ENCODE measurements at places on chromosomes 6 and 20.

DNA sequence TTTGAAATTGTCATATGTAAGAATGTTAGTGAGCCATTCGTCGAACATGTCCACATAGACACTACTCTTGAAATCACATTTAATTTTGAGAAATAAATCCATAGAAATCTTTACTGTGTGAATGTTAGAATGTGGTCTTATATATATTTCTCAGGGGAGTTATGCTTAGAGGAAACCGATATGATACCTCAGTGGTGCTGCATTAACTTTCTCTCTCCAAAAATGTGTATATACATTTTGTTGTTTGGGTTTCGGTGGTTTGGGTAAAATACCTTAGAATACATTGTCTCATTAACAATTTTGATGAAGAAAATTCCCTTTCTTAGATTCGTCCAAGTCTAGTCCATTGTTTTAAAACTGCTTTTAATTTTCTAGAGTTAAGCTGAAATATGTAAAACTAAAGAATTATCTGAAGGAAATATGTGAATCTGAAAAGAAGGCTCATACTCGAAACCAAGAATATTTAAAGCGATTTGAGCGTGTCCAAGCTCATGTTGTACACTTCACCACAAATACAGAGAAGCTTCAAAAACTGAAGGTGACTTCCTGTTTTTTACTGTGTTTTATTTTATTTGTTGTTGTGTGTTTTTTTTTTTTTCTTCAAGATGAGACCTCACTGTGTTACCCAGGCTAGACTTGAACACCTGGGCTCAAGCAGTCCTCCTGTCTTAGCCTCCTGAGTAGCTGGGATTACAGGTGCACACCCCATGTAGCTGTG, 10.3 kb downstream of the KIZ start:
- DNase-seq: no peak

DNA sequence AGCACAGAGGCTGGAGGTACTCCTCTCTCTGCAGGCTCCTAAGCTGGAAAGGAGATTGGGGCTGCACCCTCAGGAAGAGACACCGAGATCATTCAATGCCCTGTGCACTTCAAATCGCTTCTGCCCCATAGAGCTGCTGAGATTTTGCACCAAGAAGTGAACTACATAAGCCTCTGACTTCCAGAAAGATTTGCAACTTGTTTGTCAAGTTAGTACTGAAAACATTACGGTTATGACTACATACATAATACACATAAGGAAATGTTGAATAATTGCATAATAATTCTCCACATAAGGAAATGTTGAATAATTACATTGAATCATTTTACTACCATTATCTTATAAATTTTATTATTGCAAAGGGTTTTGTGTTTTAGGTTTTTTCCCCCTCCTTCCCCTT, 120.3 kb upstream of the SASH1 start:
- DNase-seq: no peak

- no peak for DNase-seq
Observed at GRCh38 chr6:3278691-3279090, 19.9 kb downstream of the PSMG4 start.

GRCh38 chr20:25048519-25048952, 9.4 kb downstream of the ACSS1 start:
- no peak for DNase-seq

GRCh38 chr6:113094779-113095178, 747.6 kb downstream of the RFPL4B start:
- peak; percentile 76 for DNase-seq

DNA sequence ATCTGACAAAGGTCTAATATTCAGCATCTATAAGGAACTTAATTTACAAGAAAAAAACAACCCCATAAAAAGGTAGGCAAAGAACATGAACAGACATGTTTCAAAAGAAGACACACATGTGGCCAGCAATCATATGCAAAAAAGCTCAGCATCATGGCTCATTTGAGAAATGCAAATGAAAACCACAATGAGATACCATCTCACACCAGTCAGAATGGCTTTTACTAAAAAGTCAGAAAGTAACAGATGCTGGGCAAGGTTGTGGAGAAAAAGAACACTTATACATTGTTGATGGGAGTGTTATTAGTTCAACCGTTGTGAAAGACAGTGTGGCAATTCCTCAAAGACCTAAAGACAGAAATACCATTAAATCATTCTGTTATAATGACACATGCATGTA, 289.9 kb upstream of the MMS22L start:
- no peak for DNase-seq

GRCh38 chr20:15375836-15376235, 1038.4 kb upstream of the FLRT3 start:
- no peak for DNase-seq

DNA sequence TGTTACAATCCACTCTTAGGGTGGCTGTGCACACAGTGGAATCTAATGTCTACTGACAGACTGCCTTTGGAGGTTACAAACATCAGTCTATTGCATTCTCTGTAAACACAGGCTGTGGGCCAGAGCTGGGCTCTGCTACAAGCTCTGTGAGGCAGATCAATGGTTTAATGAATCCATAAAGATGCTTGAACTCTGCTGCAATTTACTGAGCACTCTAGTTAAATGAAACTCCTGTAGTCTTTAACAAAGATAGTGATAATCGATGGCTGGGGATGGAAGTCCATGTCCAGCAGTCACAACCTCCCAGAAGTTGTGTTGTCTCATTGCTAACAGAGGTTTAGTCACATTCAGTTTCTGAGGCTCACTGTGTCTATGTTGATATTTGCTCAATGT, 50.5 kb downstream of the SOBP start:
- DNase-seq: no peak

GRCh38 chr20:46681032-46681854, 8.0 kb downstream of the TP53RK start:
- peak; percentile 50 for DNase-seq

DNA sequence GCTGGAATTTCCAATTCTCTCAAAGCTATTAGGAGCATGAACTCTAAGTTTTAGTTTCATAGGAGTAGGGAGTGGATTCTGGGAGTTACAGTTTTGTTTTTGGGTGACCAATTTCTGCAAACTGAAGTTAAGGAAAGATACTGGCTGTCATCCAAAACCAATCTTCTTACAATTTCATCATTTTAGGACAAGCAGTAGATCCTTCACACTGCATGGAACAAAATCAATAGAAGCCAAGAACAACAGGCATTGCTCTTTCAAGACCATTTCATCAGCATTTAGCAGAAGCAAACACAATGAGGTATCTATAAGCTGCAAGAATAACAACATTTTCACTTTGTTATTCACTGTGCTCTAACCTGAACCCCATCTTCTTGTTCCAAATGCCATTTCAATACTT, 173.0 kb downstream of the GMDS start:
- DNase-seq: no peak

- DNase-seq: no peak
Observed at GRCh38 chr6:11976489-11976888, 35.6 kb upstream of the HIVEP1 start.

DNA sequence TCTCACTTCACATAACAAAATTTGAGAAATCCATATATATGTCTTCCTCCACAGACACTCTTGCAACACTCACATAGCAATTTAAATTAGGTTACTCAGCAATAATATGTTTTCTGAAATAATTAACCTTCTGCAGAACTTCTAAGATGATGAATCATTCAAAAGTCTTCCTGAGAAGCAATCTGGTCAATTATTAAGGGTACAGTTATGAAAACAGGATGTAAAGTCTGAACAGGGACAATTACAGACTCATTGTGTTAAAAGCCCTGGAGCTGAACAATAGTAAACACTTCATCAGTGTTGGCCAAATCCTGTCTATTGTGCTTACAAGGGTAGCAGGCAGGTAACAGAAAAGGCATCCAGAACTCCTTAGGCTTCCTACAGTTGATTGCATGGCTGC, 75.4 kb downstream of the FILIP1 start:
- DNase-seq: peak; percentile 33

DNA sequence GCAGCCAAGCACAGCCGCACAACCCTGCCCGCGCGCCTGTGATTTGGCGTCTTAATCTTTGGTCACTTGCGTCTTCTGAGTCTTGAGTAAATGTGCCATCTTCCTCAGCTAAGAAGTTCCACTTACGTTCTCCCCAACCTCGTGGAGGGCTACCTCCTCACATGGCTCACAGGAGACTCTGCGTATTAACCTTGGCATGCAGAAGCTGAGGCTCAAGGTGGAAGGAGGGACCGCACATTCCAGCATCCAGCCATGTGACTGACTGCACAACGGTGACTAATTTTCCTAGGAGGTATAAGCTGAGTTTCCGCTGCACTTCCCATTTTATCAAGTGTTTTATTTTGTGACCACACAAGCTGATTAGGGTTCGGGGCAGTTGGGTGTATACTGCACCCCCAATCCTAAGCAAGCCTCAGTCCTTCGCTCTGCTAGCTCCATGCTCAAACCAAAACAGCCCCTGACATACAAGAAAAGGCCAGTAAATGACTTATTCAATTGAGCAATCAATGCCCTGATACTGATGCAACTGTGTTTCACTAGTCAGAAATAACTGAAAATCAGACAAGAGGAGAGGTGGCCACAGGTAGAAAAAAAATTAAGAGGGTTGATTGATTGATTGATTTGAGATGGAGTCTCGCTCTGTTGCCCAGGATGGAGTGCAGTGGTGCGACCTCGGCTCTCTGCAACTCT, 7.0 kb downstream of the BEND3 start:
- DNase-seq: peak; percentile 52

- DNase-seq: no peak
Observed at GRCh38 chr6:148739822-148740128, 7.1 kb upstream of the UST start.

- DNase-seq: peak; percentile 77
Observed at GRCh38 chr6:138572167-138572875, 73.0 kb upstream of the NHSL1 start.

GRCh38 chr6:143775336-143775735, 67.8 kb upstream of the LTV1 start:
- peak; percentile 88 for DNase-seq

DNA sequence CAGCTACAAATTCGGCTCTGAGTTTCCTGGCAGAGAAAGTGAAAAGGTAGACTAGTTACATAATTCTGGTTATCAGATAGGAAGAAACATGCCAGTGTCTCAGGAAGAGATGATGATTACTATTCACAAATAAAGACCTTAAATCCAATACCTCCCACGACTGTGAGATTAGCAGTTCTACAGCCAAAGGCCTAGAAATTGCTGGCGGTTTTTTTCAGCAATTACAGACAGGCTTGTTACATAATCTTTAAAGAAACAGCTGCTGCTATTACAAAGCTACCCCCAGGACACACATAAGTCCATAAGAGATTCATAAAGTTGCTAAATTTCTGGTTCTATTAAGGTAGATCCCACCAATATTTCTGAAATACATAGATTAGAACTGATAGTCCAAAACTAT, 40.2 kb downstream of the PIGU start:
- peak; percentile 39 for DNase-seq

- no peak for DNase-seq
Observed at GRCh38 chr6:39209911-39210310, 19.4 kb downstream of the KCNK5 start.

DNA sequence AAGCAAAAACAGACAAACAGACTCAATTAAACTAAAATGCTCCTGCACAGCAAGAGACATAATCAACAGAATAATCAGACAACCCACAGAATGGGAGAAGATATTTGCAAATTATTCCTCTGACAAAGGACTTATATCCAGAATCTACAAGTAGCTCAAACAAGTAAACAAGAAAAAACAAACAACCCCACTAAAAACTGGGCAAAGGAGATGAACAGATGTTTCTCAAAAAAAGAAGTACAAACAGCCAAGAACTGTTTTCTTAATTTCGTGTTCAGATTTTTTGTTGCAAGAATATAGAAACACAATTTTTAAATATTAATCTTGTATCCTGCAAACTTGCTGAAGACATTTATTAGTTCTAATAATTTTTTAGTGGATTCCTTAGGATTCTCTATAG, 274.1 kb downstream of the BCKDHB start:
- DNase-seq: no peak

DNA sequence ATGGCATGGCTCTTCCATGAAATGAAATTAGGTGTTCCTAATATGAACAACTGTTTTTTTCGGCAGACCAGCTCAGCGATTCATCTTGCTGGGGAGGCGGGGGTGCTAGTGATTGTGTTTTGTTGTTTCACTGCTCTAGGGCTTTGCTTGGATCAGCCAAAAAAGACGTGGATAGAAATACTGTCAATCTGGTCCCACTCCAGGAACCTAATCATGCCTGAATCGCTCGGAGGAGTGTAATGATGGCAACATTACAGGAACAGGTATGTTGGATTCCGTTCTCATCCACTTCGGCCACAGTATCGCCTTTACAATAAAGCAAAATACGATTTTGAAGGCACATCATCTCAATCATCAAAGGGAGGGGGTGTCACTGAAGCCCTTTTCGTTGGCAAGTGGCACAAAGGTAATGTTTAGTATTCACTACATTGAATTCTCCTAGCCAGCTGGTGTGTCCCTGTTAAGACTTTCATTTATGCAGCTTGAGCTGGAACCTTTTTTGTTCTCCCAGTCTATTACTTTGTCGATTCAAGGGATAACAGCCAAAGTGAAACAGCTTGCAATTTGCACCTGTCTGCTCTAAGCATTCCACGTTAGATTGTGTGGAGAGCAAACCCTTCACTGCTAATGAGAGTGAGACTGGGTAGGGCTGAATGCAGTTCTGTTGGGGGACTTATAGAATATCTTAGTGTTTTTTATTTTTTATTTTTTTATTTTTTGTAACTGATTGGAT, 477.7 kb downstream of the TFAP2A start:
- no peak for DNase-seq

DNA sequence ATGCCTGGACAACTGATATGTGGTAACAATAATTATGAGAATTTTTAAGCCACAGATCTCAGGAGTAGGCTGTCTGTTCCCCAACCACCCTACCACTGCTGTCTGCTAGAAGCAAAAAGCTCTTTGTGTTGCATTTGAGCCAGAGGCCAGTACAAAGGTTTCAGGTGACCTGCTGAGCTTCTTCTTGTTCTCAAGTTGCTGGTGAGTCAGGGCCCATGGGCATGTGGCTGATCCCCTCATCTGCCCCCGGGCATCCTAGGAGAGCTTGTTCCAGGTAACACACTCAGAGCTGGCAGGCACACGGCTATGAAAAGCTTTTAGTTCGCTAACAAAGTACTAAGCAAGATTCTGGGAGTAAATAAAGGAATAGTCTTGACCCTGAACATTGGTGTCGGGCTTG, 285.3 kb downstream of the CDC5L start:
- no peak for DNase-seq

GRCh38 chr6:69866351-69866769, at the start of gene COL19A1:
COL19A1 (plus strand) TSS chr6:69866556; CDS start chr6:69879568, 13,012 bp downstream.
- no peak for DNase-seq

DNA sequence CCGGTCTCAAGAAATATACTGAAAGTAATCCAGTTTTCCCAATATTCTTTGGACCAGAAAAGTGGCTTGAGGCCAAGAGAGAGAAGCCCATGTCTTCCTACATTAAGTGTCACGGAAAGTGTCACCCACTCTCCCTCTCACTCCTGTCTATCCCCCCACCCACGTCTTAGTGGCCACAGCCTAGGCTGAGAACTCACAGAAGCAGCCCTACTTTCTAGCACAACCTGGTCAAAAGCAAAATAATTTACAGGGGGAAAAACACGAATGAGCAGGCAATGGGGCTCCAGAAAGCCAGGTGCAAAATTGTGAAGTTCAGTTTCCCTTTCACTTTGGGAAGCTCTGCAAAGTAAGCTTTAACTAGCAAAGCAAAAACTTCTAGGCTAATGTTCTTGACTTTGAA, 118.0 kb downstream of the OPRM1 start:
- DNase-seq: no peak

Measured in amniotic epithelial cell (primary cell).